ENCODE measurements at places on chromosomes 12 and 14.

- no peak for DNase-seq
Observed at GRCh38 chr12:15538881-15539280, 216.6 kb downstream of the PTPRO start.

DNA sequence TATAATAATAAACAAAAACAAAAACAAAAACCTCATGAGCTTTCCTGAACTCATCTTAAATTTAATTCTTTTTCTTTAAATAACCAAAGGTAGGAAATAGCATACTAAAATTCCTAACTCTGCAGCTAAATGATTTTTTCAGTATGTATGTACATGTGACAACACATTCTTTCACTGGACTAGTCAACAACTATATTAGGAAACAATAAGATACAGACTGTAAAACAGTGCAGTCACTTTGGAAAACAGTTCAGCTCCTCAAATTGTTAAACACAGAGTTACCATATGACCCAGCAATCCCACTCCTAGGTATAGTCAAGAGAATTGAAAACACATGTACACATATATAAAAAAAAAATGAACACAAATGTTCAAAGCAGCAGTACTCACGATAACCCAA is 64.7 kb downstream of the SPPL3 start:
- no peak for DNase-seq

DNA sequence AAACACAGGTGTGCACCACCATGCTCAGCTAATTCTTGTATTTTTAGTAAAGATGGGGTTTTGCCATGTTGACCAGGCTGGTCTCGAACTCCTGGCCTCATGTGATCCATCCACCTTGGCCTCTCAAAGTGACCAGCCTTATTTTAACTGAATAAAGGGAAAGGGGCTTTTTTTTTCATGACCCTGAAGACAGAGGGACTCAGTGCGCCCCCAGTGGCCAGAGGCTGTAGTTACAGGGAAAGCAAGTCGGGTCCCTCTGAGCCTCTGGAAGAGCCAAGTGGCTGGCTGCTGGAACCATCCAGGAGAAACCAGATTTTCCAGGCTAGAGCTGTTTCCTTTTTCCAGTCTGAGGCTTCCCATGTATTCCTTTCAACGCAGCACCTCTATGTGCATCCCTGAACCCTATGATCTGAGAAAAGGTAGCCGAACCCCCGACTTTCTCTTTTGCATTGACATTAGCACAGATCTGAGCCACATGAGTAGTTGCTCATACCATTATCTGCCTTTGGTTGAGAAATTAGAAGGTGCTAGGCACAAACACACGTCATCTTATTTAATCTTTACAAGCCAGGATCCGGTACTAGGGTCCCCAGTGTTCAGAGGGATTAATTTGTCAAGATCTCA is 342.7 kb downstream of the CACNA1C start:
- peak; percentile 20 for DNase-seq

GRCh38 chr14:23621204-23621931 is 14.8 kb upstream of the DHRS2 start:
- no peak for DNase-seq

DNA sequence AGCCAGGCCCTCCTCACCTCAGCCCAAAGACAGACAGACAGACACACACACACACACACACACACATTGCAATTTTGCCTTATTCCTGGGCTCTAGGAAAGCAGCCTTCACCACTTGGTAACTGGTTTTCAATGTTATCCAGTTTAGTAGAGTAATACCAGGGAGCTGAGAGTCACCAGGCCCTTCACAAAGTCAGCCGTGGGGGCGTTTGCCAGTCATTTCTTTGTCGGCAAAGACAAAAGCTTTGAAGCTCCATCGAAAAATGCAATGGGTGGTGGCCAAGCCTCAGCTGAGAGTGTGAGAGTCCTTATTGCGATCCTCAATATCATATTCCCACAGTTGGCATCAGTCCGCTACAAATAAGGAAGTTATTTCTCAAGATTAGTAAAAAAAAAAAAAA is 8.1 kb upstream of the KCNA5 start:
- no peak for DNase-seq

DNA sequence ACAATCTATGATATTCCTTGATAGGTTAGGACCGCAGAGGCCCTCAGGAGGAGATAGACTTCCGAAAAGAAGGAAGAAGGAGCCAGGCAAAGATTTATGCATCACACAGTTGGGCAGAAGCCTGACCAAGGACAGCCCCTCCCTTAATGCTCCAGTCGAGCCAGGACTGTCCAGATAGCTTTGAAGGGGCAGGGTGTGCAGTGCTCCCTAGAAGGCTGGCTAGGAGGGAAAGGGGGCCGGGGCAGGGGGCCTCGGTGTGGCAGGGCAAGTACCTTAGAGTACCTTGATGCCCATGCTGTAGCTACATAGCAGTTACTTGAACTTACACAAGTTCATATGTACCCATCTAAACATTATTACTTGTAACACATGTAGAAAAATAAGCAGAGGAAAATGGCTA is 94.7 kb upstream of the NOS1 start:
- DNase-seq: no peak

- no peak for DNase-seq
Observed at GRCh38 chr12:131986910-131987309, 37.2 kb downstream of the EP400 start.

- DNase-seq: no peak
Observed at GRCh38 chr14:79161571-79161970, 991.4 kb downstream of the NRXN3 start.

GRCh38 chr14:104559028-104559803 is 20.3 kb upstream of the C14orf180 start:
- no peak for DNase-seq

DNA sequence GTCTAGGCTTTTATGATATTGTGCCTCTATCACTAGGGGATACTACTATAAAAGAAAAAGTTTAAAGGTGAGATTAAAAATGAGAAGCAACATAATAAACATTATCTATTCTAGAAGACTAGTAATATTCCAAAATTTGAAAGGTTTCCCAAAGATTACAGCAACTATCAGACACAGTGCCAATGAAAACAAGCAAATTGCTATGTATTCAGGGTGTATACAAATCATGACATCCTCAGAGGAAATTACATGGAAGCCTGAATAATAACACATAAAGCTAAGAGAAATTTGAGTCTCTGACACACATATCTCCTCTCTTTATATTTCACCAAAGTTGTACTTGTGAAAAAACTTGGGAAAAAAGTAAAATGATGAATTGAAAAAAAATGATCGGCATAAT is 327.0 kb downstream of the SEC23A start:
- no peak for DNase-seq

- no peak for DNase-seq
Observed at GRCh38 chr14:76911473-76911872, 85.3 kb downstream of the LRRC74A start.

- DNase-seq: no peak
Observed at GRCh38 chr12:15056218-15056617, 83.4 kb downstream of the PDE6H start.

GRCh38 chr12:4483885-4484823 is 38.5 kb upstream of the FGF6 start:
- DNase-seq: no peak

- no peak for DNase-seq
Observed at GRCh38 chr12:88529531-88530488, 50.5 kb downstream of the KITLG start.

GRCh38 chr14:90154110-90154509 is 92.3 kb downstream of the KCNK13 start:
- no peak for DNase-seq

DNA sequence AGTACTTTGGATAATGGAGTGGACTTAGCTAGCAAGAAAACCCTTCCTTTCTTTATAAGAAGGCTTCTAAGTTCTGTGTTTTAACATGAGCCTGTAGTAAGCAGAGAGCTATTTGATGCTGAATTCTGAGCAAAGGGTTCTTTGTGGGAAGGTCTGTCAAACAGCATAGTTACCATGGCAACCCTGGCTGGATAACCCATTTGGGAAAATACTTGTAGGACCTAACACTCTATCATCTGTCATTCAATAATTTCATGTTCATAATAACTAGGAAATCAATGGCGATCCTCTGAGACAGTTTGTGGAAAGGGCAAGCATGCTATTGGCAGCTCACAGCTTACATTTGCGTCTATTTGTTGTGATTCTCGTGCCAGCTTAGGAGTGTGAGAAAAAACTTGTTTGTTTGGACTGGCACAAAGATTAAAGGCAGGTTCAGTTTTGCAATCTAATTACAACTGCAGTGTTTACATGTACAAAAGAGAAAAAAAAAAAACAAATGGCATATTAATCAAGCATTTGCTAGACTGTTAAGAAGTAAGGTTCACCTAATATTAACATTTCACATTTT is 219.2 kb downstream of the PDZRN4 start:
- DNase-seq: no peak

GRCh38 chr12:5003025-5003666 is 40.5 kb upstream of the KCNA5 start:
- DNase-seq: peak; percentile 11

DNA sequence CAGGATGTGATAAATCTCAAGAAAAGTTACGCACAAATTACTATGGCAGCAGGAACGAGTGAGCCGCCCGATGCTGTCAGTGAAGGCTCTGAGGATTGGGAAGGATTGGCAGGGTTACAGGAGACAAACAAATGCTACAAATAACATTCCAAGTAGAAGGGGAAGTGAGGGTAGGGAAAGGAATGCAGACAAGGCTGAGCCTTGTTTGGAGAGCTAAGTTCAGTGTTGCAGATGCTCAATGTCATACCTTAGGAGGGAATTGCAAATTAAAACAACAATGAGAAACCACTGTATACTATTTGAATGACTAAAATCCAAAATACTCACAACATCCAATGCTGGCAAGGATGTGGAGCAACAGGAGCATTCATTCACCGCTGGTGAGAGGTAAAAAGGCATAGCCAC is 1.3 kb downstream of the CLEC9A start:
- no peak for DNase-seq

DNA sequence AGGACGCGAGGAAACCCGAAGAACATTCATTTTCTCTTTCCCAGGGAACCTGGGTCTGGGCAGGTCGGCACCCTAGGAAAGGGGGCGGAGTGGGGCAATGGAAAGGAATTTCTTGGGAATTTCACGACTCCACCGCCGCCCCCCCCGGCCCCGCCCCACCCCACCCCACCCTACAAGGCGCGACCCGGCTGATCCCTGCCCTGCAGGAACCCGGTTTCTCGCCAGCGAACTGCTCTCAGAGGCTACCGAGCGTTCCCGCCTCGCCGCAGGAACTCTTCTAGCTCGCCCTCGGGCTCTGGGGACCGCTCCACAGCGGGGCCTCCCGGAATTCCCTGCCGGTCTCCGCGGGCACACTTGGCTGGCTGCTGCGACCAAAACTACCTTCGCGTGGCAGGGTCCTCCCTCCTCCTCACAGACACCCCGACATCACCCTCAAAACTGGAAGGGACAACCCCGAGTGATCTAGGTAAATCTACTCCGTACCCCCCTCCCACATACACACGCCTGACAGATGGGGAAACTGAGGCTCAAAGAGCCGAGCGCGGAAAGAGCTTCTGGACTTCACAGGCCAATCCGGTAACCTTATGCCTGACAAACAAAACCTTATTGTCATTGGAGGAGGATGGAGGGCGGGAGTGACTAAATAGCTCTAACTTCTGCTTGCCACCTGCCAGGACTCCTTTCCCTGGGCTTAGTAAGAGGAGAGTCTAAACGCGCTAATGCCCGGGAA is 785 bp upstream of the ACTN1 start:
- DNase-seq: no peak

- DNase-seq: peak; percentile 71
Observed at GRCh38 chr12:57522887-57523705, 472 bp downstream of the MBD6 start.

DNA sequence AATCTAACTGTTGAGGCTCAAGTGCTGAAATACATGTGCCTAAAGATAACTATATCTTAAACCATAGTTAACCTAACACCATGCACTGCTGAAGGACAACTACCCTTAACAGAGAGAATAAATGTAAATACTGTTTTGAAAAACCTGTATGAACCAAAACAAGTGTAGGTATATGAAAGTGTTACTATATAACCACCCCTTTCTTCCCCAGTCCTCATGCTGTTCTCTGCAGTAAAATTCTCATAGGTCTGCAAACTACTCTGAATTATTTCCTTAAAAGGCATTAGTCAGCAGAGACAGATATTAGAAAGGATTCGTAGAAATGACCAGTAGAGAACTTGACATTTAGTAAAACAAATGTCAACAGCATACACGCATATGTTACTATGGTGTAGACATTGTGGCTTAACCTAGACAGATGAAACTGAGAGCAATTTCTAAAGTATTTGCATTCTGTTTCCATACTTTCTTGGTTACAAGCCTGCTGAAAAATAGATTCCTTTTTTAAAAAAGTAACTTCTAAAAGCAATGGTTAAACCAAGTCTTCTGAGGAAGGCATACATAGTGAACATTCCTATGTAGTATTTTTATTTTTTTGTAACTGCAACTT is 13.9 kb downstream of the CSRP2 start:
- DNase-seq: no peak

- DNase-seq: peak; percentile 69
Observed at GRCh38 chr12:103877934-103878510, 37.0 kb upstream of the NT5DC3 start.

- no peak for DNase-seq
Observed at GRCh38 chr14:45716572-45716971, 463.6 kb upstream of the MIS18BP1 start.

- DNase-seq: no peak
Observed at GRCh38 chr12:101116911-101117310, 93.1 kb downstream of the SLC5A8 start.

- no peak for DNase-seq
Observed at GRCh38 chr14:50523271-50524041, 8.9 kb downstream of the MAP4K5 start.

DNA sequence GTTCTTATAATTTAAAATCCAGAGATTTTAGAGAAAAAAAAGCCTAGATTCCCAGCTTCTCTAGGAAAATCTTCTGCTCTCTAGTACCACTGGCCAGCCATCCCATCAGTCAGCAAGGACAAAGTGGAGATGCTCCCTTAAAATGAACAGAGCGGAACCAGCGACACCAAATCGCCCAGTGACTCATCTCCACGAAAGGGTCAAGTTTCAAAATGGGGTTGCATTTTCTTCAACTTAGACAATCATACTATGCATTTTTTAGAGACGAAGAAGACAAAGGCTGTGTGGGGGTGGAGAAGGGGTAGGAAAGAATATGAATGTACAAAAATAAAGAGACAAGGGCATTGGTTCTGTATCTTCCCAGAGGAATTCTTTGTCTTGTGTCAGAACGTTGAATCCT is 212.0 kb downstream of the SLC15A4 start:
- no peak for DNase-seq

- DNase-seq: no peak
Observed at GRCh38 chr14:92787554-92787953, 6.6 kb upstream of the GOLGA5 start.

DNA sequence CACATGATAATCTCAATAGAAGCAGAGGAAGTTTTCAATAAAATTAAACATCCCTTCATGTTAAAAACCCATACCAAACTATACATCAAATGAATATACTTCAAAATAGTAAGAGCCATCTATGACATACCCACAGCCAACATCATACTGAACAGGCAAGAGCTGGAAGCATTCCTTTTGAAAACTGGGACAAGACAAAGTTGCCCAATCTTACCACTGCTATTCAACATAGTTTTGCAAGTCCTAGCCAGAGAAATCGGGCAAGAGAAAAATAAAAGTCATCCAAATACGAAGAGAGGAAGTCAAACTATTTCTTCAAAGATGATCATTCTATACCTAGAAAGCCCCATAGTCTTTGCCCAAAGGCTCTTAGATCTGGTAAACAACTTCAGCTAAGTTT is 454.7 kb upstream of the PRICKLE1 start:
- DNase-seq: no peak

- no peak for DNase-seq
Observed at GRCh38 chr14:64620910-64621309, 71.1 kb downstream of the PPP1R36 start.
